ENCODE measurements at places on chromosomes 3 and 15.

DNA sequence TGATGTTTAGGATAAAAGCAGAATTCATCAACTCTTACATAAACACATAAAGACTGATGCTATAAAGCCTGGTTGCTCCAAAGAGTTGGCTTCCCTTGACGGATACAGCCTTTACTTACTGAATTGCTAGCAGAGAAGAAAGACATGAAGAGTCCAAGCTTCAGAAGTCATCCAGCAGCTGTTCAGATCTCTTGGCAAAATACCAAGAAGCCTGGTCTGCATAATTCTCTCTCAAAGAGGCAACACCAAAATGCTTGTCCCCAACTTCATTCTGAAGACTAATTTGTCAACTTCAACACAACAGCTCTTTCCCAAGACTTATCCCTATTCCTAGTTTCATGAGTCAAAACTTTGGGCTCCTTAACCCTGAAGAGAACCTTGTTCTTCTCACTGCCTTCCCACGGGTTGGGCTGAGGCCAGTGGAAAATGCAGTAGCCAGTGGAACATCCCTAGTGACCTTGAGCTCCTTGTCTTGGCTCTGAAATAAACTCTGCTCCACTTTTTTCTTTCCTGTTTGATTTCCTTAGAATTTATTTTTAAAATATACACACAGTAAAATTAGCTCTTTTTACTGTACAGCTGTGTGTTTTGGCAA is 119.2 kb upstream of the THBS1 start:
- H3K4me3 ChIP-seq: no peak overlapping the region
- peaks cover 14% of the 10 kb centered on the region for H3K4me1 ChIP-seq
- no peaks in the 10 kb centered on the region for H3K36me3 ChIP-seq
- no peaks in the 10 kb centered on the region for H3K27me3 ChIP-seq
- DNase-seq: no peak

DNA sequence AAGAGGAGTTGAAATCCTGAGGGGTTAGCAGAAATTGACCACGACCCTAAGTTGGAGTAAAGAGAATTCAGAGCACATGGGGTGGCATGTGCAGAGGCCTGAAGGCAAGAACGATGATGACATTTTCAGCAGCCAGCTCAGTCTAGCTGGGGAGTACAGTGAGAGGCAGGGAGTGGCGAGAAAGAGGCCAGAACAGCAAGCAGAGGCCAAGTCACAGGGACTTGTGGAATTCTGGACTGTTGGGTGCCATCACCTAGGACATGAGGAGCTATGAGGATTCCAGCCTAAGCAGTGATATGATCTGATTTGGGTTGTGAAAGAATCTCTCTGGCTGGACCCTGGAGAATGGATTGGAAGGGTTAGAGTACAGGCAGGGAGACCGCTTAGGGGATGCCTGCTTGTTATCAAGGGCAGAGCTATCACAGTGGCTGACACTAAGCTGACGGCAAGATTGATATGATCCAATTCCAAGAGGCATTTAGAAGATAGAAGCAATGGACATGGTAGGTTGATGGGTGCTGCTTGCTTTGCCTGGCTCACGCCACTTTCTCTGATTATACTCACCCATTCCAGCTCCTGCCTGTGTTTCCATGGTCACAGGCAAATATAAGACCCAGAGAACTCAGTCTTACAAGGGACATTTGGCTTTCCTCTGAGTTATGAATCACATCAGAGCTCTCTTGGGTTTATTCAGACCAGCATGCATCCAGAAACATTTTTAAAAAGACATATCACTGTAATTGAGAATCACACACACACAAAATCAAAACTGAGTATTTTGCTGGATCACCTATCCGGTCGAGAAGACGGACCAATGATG is 66.4 kb downstream of the LRTM1 start:
- H3K36me3 ChIP-seq: no peaks in the 10 kb centered on the region
- DNase-seq: no peak
- no peak overlapping the region for H3K27ac ChIP-seq
- H3K4me3 ChIP-seq: no peak overlapping the region
- H3K27me3 ChIP-seq: no peaks in the 10 kb centered on the region

GRCh38 chr3:194251461-194251860 is 99.7 kb downstream of the CPN2 start:
- no peaks in the 10 kb centered on the region for H3K36me3 ChIP-seq
- H3K27ac ChIP-seq: no peak overlapping the region
- no peaks in the 10 kb centered on the region for H3K27me3 ChIP-seq
- no peaks in the 10 kb centered on the region for H3K4me1 ChIP-seq
- H3K4me3 ChIP-seq: no peak overlapping the region

GRCh38 chr3:105842943-105843342 is 25.9 kb downstream of the CBLB start:
- no peaks in the 10 kb centered on the region for H3K27me3 ChIP-seq
- no peaks in the 10 kb centered on the region for H3K4me1 ChIP-seq
- H3K4me3 ChIP-seq: no peak overlapping the region
- no peak for DNase-seq
- no peak overlapping the region for H3K27ac ChIP-seq

DNA sequence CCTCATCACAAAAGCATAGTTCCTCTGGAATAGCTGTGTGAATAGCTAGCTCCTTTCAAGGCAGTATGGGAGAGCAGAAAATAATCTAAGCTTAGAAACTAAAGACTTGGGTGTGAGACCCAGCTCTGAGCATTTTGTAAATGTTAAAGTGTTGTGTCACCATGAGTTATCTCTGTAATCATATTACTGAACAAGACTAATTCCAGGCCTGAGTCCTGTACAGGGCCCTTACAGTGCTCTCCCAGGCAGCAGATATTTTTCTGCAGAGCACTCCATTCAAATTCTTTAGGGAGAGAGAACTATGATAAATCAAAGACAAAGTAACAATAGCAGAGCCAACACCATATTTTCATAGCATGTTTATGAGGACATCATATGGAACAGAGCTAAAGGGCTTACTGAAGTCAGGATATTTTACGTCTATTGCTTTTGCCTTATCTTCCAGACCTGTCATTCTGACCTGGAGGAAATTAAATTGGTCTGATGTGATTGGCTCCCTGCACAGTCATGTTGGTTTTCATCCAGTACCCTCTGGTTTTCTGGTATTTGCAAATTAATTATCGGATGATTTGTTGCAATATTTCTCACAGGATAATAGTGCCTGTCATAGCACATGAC is 172.6 kb upstream of the PPP2R3A start:
- H3K27me3 ChIP-seq: 0 out of 2 replicates have a peak, but pooled peaks cover 7% of the 10 kb centered on the region
- no peak for DNase-seq
- no peaks in the 10 kb centered on the region for H3K4me1 ChIP-seq
- H3K27ac ChIP-seq: no peak overlapping the region

DNA sequence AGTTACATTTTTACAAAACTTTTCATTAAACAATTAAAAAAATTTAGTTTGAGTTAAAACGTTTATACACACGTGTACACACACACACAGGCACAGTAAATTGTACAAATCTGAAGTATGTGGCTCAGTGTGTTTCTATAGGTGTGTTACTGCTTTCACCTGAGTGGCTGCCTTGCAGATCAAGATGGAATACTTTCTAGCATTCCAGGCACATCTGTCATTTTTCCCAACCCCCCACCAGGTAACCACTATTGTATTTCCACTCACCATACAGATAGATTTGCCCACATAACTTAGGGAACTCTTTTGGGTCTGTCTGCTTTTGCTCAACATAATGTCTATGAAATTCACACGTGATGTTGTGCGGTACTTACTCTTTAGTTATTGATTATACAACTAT is 141.1 kb downstream of the PTPRG start:
- H3K4me3 ChIP-seq: no peak overlapping the region
- no peak for DNase-seq
- H3K36me3 ChIP-seq: no peaks in the 10 kb centered on the region
- H3K27ac ChIP-seq: no peak overlapping the region
- no peaks in the 10 kb centered on the region for H3K4me1 ChIP-seq
- no peaks in the 10 kb centered on the region for H3K27me3 ChIP-seq

GRCh38 chr15:63473999-63474809 is 30.2 kb upstream of the USP3 start:
- no peaks in the 10 kb centered on the region for H3K36me3 ChIP-seq
- peak; percentile 23 for DNase-seq
- no peaks in the 10 kb centered on the region for H3K27me3 ChIP-seq
- peaks cover 13% of the 10 kb centered on the region for H3K4me1 ChIP-seq
- no peak overlapping the region for H3K4me3 ChIP-seq

GRCh38 chr3:128319107-128319506 is 147.6 kb downstream of the DNAJB8 start:
- H3K36me3 ChIP-seq: no peaks in the 10 kb centered on the region
- no peak overlapping the region for H3K4me3 ChIP-seq
- DNase-seq: no peak
- peaks cover 8% of the 10 kb centered on the region for H3K4me1 ChIP-seq
- H3K27me3 ChIP-seq: no peaks in the 10 kb centered on the region

- peak; percentile 12 for DNase-seq
- H3K36me3 ChIP-seq: no peaks in the 10 kb centered on the region
- no peaks in the 10 kb centered on the region for H3K27me3 ChIP-seq
- H3K4me3 ChIP-seq: no peak overlapping the region
- H3K27ac ChIP-seq: no peak overlapping the region
These were observed 472.6 kb upstream of the NECTIN3 start for GRCh38 chr3:110598847-110599490.

DNA sequence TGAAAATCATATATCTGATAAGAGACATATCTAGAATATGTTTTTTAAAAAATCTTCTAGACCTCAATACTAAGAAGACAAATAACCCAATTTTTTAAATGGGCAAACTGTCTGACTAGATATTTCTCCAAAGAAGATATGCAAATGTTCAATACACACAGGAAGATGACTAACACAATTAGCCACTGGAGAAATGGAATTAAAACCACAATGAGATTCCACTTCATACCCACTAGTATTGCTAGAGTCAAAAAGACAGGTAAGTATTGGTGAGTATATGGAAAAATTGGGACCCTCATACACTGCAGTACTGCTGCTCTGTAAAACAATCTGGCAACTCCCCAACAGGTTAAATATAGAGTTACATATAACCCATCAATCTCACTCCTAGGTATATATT is 33.1 kb upstream of the TOPAZ1 start:
- no peak overlapping the region for H3K27ac ChIP-seq
- no peaks in the 10 kb centered on the region for H3K4me1 ChIP-seq

DNA sequence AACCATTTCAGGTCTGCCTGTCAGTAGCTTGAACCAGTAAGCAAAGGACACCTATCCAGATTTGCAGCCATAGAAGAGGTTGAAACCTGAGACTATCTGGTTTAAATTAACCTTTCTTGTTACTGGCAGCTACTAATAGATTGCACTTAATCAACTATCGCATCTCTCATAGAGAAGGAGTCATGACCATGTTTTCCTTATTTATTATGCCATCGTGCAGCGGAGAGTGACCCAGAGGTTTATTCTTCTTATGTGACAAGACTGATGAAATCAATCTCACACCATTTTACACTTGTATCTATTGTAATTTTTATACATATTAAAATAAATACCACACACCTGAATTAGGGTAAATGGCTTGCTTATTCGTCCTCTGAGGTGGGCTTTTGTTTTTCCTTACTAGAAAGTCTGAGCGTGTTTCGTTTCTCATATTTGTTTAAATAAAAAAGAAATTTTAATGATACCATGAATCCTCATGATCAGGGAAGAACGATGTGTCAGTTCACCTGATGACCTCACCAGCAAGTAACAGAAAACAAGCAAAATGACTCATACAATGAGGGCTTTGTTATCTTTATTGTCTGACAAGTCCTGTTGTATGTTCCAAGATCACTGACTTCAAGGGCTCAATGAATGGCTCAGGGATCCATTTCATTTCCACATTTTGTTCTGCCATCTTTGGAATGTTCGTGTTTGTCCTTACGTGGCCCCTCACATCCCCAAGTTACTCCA is 379.5 kb upstream of the DPH6 start:
- no peaks in the 10 kb centered on the region for H3K27me3 ChIP-seq
- H3K27ac ChIP-seq: no peak overlapping the region
- no peak overlapping the region for H3K4me3 ChIP-seq
- H3K36me3 ChIP-seq: no peaks in the 10 kb centered on the region

GRCh38 chr15:57538265-57538529 is 53.5 kb upstream of the MYZAP start:
- H3K27me3 ChIP-seq: no peaks in the 10 kb centered on the region
- H3K27ac ChIP-seq: no peak overlapping the region
- no peaks in the 10 kb centered on the region for H3K4me1 ChIP-seq

DNA sequence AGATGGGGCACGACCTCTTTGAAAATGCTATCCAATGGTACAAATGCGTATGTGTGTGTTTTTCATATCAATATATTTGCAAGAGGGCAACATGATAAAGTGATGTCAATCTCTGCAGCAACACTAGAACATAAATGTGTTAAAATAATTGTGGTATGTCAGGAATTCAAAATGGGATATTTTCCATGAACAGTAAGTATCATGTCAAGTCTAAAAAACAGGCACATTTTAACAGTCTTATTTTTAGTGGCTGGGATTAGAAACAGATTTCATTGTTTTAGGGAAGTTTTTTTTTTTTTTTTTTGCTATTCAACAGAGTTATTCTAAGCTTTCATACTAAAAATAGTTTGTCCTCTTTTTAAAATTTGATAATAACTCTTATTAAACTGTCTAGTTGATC is 209.8 kb downstream of the GAP43 start:
- peaks cover 13% of the 10 kb centered on the region for H3K4me1 ChIP-seq
- H3K27me3 ChIP-seq: no peaks in the 10 kb centered on the region
- no peak overlapping the region for H3K27ac ChIP-seq
- H3K36me3 ChIP-seq: no peaks in the 10 kb centered on the region
- no peak for DNase-seq

- no peaks in the 10 kb centered on the region for H3K27me3 ChIP-seq
- no peak for DNase-seq
- no peaks in the 10 kb centered on the region for H3K36me3 ChIP-seq
- no peak overlapping the region for H3K4me3 ChIP-seq
These were observed 76.4 kb upstream of the OSBPL11 start for GRCh38 chr3:125671461-125672243.

- peak within 1 kb of the TSS; percentile 22 for H3K27ac ChIP-seq
- peaks cover 16% of the 10 kb centered on the region for H3K4me1 ChIP-seq
- DNase-seq: peak; percentile 71
- no peaks in the 10 kb centered on the region for H3K36me3 ChIP-seq
- H3K4me3 ChIP-seq: peak within 1 kb of the TSS; percentile 95
These were observed at the start of gene MAP2K5 for GRCh38 chr15:67542420-67543347. Gene MAP2K5, plus strand, starts transcription at chr15:67542703. Its CDS starts 633 bp downstream, at chr15:67543336.

DNA sequence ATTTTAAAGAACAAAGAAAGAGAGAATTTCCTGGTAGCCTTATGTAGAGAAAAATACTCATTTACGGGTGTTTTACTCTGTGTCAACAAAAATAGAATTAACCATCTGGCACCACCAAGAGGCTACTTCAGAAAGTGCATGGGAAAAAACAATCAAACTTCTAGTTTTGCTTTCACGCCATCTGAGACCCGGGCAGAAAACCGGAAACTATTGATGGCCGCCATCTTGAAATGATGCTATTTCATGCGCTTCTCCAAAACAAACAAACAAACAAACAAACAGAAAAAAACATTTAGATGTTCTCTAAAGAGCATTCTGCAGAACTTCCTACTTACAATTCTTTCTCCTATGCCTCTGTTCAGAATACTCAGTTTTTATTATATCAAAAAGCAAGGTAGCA is 49.4 kb upstream of the SYNPR start:
- no peak overlapping the region for H3K27ac ChIP-seq
- H3K36me3 ChIP-seq: no peaks in the 10 kb centered on the region
- DNase-seq: peak; percentile 46

- peak; percentile 80 for DNase-seq
- peak overlapping the region; percentile 41 for H3K4me3 ChIP-seq
- H3K4me1 ChIP-seq: peaks cover 71% of the 10 kb centered on the region
These were observed 204.9 kb downstream of the KLHL25 start for GRCh38 chr15:85589851-85590250.

- no peaks in the 10 kb centered on the region for H3K36me3 ChIP-seq
- H3K4me1 ChIP-seq: no peaks in the 10 kb centered on the region
- no peaks in the 10 kb centered on the region for H3K27me3 ChIP-seq
- H3K27ac ChIP-seq: no peak overlapping the region
- DNase-seq: no peak
These were observed 74.7 kb upstream of the CNTN4 start for GRCh38 chr3:2023959-2024358.
